ENCODE measurements at places on chromosomes 12 and 14.

GRCh38 chr12:76777765-76778216 lies 13.9 kb downstream of the ZDHHC17 start:
- DNase-seq: no peak

GRCh38 chr14:103317251-103317650 lies 16.8 kb upstream of the EIF5 start:
- DNase-seq: no peak

DNA sequence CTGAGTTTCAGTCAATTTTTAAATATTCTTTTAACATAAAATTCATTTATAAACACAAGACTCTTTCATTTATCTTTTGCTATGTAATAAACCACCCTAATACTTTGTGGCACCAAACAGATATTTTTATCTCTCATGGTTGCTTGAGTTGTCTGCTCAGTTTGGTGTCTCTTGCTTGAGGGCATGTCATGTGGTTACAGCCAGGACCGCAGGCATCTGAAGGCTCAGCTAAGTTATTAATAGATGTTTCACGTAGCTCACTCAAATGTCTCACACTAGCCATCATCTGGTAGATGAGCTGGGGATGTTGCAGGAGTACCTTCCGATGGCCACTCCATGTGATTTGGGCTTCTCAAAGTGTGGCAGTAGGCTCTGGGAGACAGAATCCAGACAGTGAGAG lies 597.8 kb downstream of the ETNK1 start:
- no peak for DNase-seq

- DNase-seq: no peak
These were observed 285.8 kb downstream of the ADGRD1 start for GRCh38 chr12:131239384-131240094.

- no peak for DNase-seq
These were observed at the start of gene FIGNL2 for GRCh38 chr12:51848326-51848727. Gene FIGNL2 (minus strand): TSS chr12:51848718. CDS start chr12:51822413, 26,305 bp downstream.

All from fibroblast of skin of left biceps (primary cell).